ENCODE measurements at places on chromosomes 1 and 21.

DNA sequence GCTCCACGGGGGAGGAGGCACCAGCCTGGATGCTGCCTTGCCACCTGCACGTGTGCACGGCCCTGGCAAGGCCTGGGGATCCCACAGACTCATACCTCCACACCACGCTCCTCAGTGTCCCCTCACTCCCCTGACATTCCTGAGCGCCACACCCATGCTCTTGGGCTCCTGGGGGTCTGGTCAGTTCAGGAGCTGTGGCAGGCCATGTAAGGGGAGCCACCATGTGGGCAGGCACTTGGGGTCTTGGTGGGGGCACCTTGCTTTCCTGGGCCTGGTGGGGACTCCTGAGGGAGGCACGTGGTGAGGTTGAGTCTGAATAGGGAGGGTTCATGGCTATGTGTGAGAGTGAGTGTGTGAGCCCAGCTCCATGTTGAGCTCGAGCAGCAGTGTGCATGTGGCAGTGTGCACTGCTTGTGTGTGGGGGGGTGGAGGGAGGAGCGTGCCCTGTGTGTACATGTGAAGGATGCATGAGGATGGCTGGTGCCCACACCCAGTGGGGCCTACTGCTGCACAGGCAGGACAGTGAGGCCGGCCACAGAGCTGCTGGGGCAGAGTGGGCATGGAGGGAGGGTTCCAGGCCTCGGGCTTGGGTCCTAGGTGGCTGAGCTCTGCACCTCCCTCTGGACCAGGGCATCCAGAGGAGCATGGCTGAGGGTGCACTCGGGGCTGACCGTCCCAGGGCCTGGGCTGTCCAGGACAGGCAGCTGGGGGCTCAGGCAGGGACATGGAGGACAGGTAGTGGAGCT is 1.6 kb downstream of the GJC2 start:
- no peak for DNase-seq

- DNase-seq: peak; percentile 82
These were observed 9.1 kb upstream of the MTFR1L start for GRCh38 chr1:25810341-25811299.

GRCh38 chr1:99623554-99623953 is 22.4 kb upstream of the PALMD start:
- no peak for DNase-seq

- DNase-seq: no peak
These were observed 33.6 kb upstream of the LHX8 start for GRCh38 chr1:75100481-75101092.

DNA sequence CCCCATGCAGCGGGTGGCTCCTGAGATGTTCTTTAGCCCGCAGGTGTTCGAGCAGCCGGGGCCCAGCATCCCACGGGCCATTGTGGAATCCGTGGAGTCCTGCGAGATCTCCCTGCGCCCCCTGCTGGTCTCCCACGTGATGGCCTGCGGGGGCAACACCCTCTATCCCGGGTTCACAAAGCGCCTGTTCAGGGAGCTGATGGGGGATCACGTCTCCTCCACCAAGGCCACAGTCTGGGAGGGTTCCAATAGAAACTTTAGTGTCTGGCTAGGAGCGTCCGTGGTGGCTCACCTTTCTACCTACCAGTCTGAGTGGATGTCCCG is 71.0 kb downstream of the ACTL8 start:
- peak; percentile 42 for DNase-seq

- DNase-seq: no peak
These were observed 175.1 kb upstream of the ETV3 start for GRCh38 chr1:157313240-157313807.

- DNase-seq: no peak
These were observed 48.3 kb downstream of the HUNK start for GRCh38 chr21:31921079-31921478.

- no peak for DNase-seq
These were observed 114.2 kb downstream of the SIK1 start for GRCh38 chr21:43312751-43313169.

DNA sequence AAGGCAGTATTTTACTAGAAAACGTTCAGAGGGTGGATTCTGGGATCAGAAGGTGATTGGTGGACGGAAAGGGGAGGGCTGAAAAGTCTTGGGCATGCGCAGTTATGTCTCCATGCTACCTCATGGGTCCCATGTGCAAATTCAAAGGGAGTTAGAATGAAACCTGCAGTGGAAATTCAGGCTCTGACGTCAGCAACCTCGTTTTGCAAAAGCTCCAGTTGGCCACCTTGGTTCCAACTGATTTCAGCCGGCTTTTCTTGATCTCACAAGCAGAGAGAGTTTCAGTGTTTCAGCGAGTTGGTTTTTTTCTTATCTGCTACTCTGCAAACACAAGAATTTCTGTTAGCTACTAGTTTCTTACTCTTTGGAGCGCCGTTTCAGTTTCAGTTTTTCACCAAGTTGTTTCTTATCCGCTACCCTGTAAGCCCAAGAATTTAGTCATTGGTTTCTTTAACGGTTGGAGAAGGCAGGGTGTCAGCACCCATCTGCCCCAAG is 69.8 kb upstream of the PGBD5 start:
- peak; percentile 30 for DNase-seq

- no peak for DNase-seq
These were observed 15.0 kb downstream of the CACNA1S start for GRCh38 chr1:201096977-201097856.

GRCh38 chr1:21955501-21956281 is 18.6 kb upstream of the HSPG2 start:
- DNase-seq: no peak

- no peak for DNase-seq
These were observed 23.1 kb upstream of the IGSF5 start for GRCh38 chr21:39721885-39722284.

DNA sequence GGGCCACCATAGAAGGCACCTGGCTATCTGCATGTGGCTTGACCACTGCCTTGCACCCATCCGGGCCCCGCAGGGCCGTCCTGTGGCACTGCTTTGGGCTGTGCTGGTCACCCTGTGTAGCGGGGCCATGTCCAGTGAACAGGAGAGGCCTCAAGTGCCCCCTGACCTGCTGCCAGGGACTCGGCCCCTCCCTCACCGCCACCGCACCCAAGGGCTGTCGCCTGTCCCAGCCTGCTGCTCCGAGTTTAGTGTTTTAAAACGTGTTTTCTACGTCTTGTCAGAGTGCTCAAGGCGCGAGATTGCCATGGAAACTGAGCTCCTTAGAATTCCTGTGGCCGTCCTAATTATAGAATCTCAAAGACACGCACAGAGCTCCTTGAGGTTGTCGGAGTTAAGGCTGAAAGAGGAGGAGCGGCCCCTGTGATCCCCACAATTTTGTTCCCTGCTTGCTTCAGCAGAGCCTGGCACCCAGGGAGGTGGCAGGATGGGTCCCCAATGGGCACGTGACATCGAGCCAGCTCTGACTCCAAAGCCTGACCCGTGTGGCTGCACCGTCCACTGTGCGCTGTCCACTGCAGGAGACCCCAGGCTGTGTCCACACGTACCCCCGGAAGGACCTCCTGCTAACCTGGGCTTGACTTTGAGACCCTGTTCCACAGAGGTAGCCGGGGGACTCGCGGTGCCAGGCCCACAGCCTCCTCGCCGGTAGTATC is 66.2 kb downstream of the FAAP20 start:
- no peak for DNase-seq

- DNase-seq: no peak
These were observed 26.6 kb downstream of the RPS6KA1 start for GRCh38 chr1:26556111-26556510.

DNA sequence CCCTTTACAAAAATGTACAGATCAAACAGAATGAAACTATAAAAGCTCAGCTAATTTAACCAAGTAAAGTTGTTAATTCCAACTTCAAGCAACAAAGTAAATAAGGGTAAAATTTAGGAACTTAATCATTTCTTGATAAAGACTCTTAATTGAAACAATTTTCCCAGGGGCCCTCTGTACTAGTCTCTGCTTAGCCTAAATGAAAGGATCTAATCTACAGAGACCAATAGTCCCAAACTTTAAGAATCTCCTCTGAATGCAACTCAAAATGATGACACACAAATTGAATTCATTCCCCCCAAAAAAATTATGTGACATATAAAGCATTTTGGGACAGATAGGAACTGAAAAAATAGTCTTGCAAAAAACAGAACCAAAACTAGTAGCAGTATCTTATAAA is 16.6 kb downstream of the EYA3 start:
- DNase-seq: no peak

DNA sequence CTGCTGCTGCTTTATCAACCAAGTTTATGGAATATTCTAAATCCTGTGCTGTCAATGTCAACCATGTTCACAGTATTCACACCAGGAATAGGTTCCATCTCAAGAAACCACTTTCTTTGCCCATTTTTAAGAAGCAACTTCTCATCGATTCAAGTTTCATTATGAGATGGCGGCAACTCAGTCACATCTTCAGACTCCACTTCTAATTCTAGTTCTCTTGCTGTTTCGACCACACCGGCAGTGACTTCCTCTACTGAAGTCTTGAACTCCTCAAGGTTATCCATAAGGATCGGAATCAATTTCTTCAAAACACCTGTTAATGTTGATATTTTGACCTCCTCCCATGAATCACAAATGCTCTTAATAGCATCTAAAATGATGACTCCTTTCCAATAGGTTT is 39.7 kb upstream of the IFNLR1 start:
- no peak for DNase-seq

GRCh38 chr1:50976111-50976889 is 6.3 kb downstream of the CDKN2C start:
- DNase-seq: no peak

GRCh38 chr1:236009191-236009590 is 55.7 kb downstream of the NID1 start:
- DNase-seq: no peak

DNA sequence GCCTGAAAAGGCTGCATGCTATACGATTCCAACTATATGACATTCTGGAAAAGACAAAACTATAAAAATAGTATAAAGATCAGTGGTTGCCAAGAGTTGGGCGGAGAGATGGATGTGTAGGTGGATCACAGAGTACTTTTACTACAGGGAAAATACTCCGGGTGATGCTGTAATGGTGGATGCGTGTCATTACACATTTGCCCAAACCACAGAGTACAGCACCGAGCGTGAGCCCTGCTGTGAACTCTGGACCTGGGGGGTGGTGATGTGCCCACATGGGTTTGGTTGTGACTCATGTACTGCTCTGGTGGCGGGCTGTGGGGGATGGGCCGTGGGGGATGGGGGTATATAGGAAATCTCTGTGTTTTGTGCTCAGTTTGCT is 162.7 kb upstream of the COL6A1 start:
- peak; percentile 76 for DNase-seq

DNA sequence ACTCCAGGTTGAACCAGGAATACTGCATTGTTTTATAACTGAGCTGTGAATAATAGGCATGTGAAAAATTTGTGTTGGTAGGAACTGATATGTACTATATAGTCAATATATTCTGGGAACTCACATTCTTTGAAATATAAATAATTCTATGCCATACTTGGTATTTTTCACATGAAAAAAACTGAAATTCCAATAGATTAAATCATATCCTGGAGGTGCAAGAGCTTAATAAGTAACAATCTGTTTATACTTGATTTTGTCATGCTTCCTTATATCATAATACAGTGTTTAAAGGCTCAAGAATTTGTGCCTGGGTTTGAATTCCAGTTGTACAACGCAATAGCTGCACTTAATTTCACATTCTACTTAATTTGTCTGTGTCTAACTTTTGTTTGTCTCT is 387.0 kb downstream of the USP25 start:
- DNase-seq: no peak

DNA sequence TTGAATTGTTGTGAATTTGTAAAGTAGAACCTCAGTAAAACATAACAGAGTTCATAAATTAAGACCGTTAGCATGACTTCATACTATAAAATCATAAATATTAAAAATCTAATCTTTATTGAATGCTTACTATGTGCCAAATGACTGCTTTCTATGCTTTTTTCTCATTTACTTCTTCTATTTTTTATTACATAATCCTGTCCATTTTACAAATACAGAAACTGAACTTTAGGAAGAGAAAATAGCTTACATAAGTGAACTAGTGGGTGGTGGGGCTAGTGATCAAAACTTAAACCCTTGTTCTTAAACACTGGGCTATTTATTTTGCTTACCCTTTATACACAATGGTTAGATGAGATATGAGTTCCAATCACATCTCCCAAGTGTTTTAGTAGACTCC is 122.3 kb downstream of the ZC3H11B start:
- DNase-seq: no peak

DNA sequence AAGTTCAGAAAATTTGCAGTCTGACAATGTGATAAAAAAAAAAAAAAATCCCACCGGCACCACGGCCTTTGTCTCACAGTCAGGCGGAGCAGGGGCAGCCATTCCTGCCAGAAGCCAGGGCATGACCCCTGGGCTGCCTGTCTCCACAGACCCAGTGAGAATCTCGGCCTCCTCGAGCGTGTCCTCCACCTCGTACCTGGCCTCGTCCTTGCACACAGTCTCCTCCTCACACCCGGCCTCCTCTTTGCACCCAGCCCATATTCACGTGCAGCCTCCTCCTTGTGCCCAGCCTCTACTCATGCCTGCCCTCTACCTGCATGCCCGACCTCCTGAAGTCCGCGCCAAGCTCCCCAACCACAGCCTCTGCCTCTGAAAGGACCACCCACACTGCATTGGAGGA is 182.0 kb downstream of the AGBL4 start:
- DNase-seq: no peak

GRCh38 chr1:248905662-248906008 is 400 bp upstream of the PGBD2 start:
- DNase-seq: no peak

DNA sequence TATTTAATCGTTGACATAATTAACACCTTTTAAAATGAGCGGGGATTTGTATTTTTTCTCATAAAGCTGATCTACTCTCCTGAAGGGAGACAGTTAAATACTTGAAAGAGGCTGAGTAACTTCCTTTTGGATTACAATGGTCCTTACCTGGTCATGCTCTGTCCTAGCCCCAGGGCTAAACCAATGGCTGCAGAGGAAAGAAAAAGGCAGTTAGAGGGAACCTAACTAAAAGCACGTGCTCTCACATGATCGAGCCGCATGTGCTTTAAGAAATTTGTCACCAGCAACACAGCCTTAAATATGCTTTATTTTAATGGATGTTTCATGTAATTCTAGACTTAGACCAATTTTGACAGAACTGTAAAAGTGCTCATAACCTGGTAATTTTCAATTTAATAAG is 132.7 kb downstream of the GPATCH2 start:
- no peak for DNase-seq

DNA sequence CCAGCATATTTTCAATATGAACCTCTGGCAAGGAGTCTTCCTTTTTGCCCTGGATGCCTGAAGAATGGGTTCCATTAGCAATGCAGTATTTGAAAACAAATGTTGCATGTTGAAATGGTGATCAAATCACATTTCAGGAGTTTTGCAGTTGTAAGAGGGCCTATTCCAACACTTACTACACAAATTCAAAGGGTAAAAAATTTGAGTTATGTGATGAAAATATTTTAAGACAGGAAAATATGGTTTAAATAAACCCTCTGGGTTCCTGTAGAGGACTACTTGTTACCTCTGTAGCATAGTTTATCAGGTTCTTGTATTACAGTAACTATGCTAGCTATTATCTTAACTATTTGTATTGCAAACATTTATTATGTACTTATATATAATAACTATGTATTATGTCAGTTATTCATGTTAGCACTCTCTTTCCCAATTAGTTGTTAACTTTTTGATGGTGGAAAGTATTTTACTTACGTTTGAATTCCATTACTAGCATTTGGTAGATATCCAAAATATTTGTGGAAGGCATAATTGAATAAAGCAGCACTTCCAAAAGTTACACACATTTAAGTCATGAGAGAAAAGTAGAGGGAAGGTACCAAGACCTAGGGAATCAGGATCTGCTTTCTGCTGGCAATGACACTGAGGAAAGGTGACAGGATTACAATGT is 312.9 kb downstream of the GRIK1 start:
- DNase-seq: no peak

- DNase-seq: peak; percentile 36
These were observed 241.0 kb downstream of the KCNJ6 start for GRCh38 chr21:37675202-37675801.

- DNase-seq: no peak
These were observed 36.9 kb upstream of the OR2B11 start for GRCh38 chr1:247494767-247495166.

Measured in stimulated activated CD4-positive, alpha-beta T cell treated with anti-CD3 and anti-CD28 coated beads, Interleukin-4, amount 100 ng/mL, for 48 hours (primary cell).